Tibial nerve (tissue), 4 donors: ENCODE measurements at places on chromosomes 2 and 18. TPM values are rescaled to one million over a fixed set of nuclear protein-coding genes. Genes with fewer than 3 reads are reported as not detected.
A peak's percentile ranks its signal among the peaks of the same experiment; 100 is the strongest.

Gene SULT1C4
- 5.7 TPM for total RNA-seq

DNA sequence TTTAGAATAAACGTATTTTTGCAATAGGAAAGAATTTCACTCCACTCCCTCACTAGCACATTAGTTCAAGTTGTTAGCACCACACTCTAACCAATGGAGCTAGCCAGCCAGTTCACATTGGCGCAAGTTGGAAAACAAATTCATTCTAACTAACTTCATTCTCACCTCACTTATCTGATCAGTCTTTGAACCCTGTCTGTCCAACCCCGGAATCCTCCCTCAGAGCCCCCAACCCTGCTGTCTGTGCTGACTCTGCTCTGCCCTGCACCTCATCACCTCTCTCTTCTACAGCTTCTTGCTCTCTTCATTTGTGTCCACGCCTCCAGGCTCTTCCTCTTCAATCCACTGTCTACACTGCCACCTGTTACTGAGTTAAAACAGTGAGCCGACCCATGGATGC is 356.5 kb downstream of the IRS1 start:
- H3K27me3 ChIP-seq: no peaks in the 10 kb centered on the region
- no peak overlapping the region for H3K27ac ChIP-seq
- no peak for DNase-seq
- H3K4me3 ChIP-seq: no peak overlapping the region

Gene SFTPB
- not detected for total RNA-seq

GRCh38 chr18:37305066-37305465 is 260.5 kb downstream of the CELF4 start:
- H3K36me3 ChIP-seq: no peaks in the 10 kb centered on the region
- H3K4me1 ChIP-seq: no peaks in the 10 kb centered on the region
- no peak for DNase-seq
- no peak overlapping the region for H3K27ac ChIP-seq
- no peak overlapping the region for H3K4me3 ChIP-seq

DNA sequence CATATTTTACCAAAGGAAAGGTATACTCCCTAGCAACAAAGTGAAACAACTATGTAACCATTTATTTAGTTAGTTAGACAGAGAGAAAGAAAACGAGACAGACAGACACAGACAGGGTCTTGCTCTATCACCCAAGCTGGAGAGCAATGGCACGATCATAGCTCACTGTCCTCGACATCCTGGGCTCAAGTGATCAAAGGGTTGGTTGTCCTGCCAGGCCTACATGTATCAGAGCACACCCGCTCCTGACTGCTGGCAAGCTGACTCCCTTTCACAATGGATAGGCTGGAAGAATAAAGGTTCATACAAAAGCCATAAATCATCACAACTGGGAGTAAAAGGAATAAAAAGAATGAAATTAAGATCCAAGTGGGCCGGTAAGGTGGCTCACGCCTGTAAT is 53.5 kb downstream of the ATL2 start:
- no peaks in the 10 kb centered on the region for H3K4me1 ChIP-seq
- H3K4me3 ChIP-seq: no peak overlapping the region
- no peaks in the 10 kb centered on the region for H3K27me3 ChIP-seq
- no peaks in the 10 kb centered on the region for H3K36me3 ChIP-seq

GRCh38 chr18:48165111-48165866 is 234.8 kb upstream of the SMAD2 start:
- no peaks in the 10 kb centered on the region for H3K27me3 ChIP-seq
- no peak overlapping the region for H3K27ac ChIP-seq
- no peaks in the 10 kb centered on the region for H3K36me3 ChIP-seq
- DNase-seq: no peak

Gene PLCL1
- 7.8 TPM for total RNA-seq

Gene FTCDNL1
- 2.9 TPM for total RNA-seq

- no peak overlapping the region for H3K4me3 ChIP-seq
- no peaks in the 10 kb centered on the region for H3K27me3 ChIP-seq
- H3K4me1 ChIP-seq: no peaks in the 10 kb centered on the region
- H3K27ac ChIP-seq: peak overlapping the region; percentile 41
- no peaks in the 10 kb centered on the region for H3K36me3 ChIP-seq
These were observed 189.9 kb downstream of the SH3RF3 start for GRCh38 chr2:109318949-109319342.

Gene COL6A3
- 558 TPM for total RNA-seq

Gene IKZF2
- total RNA-seq: 20.7 TPM

- H3K27ac ChIP-seq: no peak overlapping the region
- H3K36me3 ChIP-seq: no peaks in the 10 kb centered on the region
- H3K4me3 ChIP-seq: no peak overlapping the region
- H3K4me1 ChIP-seq: peaks cover 35% of the 10 kb centered on the region
- no peaks in the 10 kb centered on the region for H3K27me3 ChIP-seq
These were observed 144.3 kb downstream of the BCL2 start for GRCh38 chr18:63175264-63175663.

Gene CLHC1
- total RNA-seq: 8.2 TPM

Gene NEU2
- not detected for total RNA-seq

DNA sequence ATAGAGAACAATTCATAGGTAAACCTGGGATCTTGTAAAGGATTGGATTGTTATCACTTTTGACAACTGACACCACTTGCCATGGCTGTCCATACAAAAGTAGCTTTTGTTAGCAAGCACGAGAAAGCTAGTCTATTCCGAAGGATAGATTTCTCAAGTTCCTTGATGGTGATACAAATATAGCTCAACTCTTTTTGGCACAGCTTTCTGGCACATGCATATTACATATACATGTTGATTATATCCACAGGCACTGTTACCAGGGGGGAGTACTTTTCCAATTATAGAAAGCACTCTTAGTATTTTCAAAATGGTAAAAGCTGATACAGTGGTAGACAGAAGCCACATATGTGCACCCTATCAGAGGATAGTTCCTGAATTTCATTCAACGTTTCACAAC is 168.9 kb downstream of the UPP2 start:
- no peak for DNase-seq
- no peak overlapping the region for H3K4me3 ChIP-seq
- no peaks in the 10 kb centered on the region for H3K27me3 ChIP-seq

GRCh38 chr18:44518091-44518615 is 162.5 kb upstream of the SETBP1 start:
- H3K27ac ChIP-seq: no peak overlapping the region
- no peaks in the 10 kb centered on the region for H3K27me3 ChIP-seq
- no peaks in the 10 kb centered on the region for H3K4me1 ChIP-seq

- no peaks in the 10 kb centered on the region for H3K27me3 ChIP-seq
- peaks cover 48% of the 10 kb centered on the region for H3K4me1 ChIP-seq
- H3K27ac ChIP-seq: peak overlapping the region; percentile 37
- no peak overlapping the region for H3K4me3 ChIP-seq
- DNase-seq: no peak
- H3K36me3 ChIP-seq: no peaks in the 10 kb centered on the region
These were observed 9.1 kb downstream of the WIPF1 start for GRCh38 chr2:174588463-174588862.

DNA sequence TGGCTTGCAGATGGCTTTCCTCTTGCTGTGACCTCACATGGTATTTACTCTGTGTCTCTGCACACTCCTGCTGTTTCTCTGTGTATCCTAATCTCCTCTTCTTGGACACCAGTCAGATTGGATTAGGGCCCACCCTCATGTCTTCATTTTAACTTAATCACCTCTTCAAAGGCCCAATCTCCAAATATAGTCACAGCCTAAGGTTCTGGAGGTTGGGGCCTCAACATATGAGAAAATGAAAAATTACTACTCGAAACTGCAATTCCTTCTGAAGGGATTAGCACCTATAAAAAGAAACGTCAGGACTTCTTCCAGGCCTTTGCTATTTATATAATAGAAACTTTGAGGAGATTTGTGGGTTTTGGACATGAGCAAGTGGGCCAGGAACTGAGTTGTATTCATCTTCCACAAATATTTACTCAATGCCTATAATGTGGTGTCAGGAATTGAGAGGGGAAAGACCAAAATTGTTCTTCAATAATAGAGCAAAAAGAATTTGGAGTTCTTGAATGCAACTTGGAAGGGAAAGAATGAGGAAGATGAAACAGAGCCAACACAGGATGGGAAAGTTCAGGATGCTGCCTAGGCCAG is 270.0 kb upstream of the FN1 start:
- no peaks in the 10 kb centered on the region for H3K4me1 ChIP-seq
- no peak for DNase-seq
- H3K27ac ChIP-seq: no peak overlapping the region
- no peaks in the 10 kb centered on the region for H3K36me3 ChIP-seq
- no peaks in the 10 kb centered on the region for H3K27me3 ChIP-seq

Gene TANC1
- 64.9 TPM for total RNA-seq

DNA sequence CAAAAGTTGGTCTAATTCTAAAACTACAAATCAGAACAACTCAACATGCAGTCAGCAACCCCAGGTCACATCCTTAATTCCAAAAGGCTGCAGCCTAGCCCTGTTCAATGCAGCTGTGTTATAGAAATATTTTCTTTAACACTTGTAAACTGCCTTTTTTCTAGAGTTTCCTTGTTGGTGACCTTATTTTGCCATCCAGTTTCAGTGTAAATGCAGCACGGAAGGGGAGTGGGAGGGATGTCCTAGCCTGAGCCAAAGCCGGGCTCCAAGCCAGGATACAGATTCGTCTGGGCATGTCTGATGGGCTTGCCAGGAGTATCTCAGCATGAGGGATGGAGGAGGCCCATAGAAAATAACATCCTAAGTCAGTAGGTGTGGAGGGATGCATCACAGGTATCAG is 17.7 kb upstream of the SP3 start:
- H3K4me3 ChIP-seq: no peak overlapping the region
- H3K27ac ChIP-seq: no peak overlapping the region
- no peaks in the 10 kb centered on the region for H3K27me3 ChIP-seq
- H3K36me3 ChIP-seq: no peaks in the 10 kb centered on the region
- no peak for DNase-seq

DNA sequence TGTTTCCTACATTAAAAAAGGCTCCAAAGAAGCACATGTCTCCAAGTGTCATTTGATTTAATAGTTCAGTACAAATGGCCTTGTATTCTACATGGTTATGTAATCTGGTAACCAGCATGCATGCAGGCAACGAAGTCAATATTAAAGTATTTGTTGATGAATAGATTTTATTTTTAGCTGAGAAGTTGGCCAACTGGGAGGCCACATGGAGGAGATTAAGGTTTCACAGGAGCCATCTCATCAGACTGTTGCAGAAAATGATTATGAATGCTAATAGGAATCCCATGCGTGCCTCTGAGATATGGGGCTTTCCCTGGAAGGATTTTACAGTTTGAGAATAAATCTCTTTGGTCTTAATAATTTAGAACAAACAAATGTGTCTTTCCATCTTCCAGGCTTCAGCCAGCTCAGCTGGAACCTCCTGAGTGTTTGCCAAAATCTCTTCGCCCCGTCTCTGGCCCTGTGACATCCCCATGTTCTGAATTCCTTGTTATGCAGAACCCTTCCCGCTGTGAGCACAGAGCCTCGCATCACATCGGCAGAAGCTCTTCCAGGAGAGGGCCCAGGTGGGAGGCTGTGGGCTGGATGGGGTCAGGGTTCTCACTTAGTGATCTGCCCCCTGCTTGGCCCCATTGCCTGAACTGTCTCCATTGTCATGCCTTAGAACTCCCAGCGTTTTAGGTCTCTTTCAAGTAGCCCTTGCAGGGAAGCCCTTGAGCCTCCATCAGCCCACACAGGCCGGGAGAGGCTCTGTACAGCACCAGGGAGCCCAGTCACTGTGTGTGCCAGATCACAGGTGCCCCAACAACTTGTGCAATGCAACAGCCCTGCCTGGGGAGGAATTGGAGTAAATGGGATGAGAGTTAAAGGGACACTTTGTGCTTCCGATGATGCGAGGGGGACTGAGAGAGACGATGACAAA is 190.5 kb upstream of the TWIST2 start:
- H3K27me3 ChIP-seq: no peaks in the 10 kb centered on the region
- DNase-seq: no peak
- H3K36me3 ChIP-seq: no peaks in the 10 kb centered on the region
- peak overlapping the region; percentile 37 for H3K27ac ChIP-seq

Gene ADRA2B
- 5.0 TPM for total RNA-seq

- peaks cover 80% of the 10 kb centered on the region for H3K4me1 ChIP-seq
- H3K27me3 ChIP-seq: no peaks in the 10 kb centered on the region
- peaks cover 2% of the 10 kb centered on the region for H3K36me3 ChIP-seq
- H3K27ac ChIP-seq: peak overlapping the region; percentile 100
- peak overlapping the region; percentile 15 for H3K4me3 ChIP-seq
These were observed 8.0 kb downstream of the TMBIM1 start for GRCh38 chr2:218284106-218284811.

DNA sequence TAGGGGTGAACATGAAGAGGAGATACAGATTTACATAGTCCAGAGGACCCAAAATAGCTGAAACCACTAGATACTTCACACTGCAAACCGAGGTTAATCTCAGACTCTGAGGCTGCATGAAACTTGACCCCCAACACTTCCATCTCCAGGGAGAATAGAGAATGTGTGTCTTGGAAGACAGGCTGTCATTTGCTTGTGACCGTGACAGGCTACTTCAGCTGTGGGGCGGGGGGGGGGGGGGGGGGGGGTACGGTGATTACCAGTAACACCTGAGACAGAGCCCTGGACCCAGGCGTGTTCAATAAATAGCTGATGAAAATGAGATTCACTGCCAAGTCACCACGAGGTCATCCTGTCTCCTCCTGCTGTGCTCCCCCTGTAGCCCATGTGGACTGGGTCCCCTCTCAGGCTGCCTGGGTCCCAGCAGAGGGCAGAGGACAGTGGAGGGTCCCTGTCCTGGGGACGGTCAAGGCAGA is 5.7 kb upstream of the KLHL29 start:
- H3K36me3 ChIP-seq: no peaks in the 10 kb centered on the region
- peaks cover 3% of the 10 kb centered on the region for H3K27me3 ChIP-seq
- H3K4me1 ChIP-seq: no peaks in the 10 kb centered on the region

DNA sequence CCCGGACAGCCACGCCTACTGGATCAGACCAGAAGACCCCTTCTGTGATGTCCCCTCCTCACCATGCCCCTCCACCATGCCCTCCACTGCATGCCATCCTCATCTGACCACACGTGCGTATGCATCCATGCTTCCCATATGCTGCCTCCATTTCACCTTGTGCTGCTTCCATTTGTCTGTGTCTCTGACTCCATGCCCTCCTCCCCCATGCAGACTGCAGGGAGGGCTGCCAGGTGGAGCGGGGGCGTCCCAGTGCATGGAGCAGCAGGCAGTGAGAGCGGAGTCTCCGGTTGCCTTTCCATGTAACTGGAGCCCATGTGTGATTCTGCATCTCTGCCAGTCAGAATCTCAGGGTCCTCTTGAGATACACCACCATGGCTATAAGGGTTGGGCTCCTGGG is 52.6 kb downstream of the COA5 start:
- no peak overlapping the region for H3K4me3 ChIP-seq
- H3K4me1 ChIP-seq: no peaks in the 10 kb centered on the region
- DNase-seq: no peak
- no peak overlapping the region for H3K27ac ChIP-seq
- no peaks in the 10 kb centered on the region for H3K27me3 ChIP-seq
